ENCODE measurements at places on chromosomes 7 and 10.
A peak's percentile ranks its signal among the peaks of the same experiment; 100 is the strongest.

- no peak for DNase-seq
Measured at GRCh38 chr7:137687556-137688265, 159.1 kb downstream of the DGKI start.

- DNase-seq: no peak
Measured at GRCh38 chr7:116024826-116025809, 5.4 kb downstream of the TFEC start.

- no peak for DNase-seq
Measured at GRCh38 chr7:142864980-142865747, 10.3 kb downstream of the EPHB6 start.

DNA sequence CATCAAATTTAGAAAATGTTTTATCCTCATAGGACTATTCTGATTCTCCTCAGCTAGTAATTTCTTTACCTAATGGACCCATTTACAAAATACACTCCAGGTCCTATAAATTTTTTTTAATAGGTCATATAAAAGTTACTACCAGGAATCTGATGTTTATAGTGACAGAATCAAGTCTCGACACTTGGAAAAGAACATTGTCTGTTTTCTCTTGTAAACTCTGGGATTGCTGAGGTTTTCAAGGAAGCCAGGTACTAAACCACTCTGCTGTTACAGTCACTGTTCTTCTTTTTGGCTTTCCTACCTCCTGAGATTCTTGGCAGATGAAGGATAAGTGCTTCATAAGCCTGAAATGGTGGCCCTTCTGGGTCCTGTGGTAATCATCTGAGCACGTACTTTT is 493.1 kb downstream of the AUTS2 start:
- no peak for DNase-seq

GRCh38 chr10:15815242-15815885 is 44.9 kb downstream of the MINDY3 start:
- DNase-seq: peak; percentile 14

GRCh38 chr10:29714096-29714874 is 79.5 kb upstream of the SVIL start:
- DNase-seq: no peak

DNA sequence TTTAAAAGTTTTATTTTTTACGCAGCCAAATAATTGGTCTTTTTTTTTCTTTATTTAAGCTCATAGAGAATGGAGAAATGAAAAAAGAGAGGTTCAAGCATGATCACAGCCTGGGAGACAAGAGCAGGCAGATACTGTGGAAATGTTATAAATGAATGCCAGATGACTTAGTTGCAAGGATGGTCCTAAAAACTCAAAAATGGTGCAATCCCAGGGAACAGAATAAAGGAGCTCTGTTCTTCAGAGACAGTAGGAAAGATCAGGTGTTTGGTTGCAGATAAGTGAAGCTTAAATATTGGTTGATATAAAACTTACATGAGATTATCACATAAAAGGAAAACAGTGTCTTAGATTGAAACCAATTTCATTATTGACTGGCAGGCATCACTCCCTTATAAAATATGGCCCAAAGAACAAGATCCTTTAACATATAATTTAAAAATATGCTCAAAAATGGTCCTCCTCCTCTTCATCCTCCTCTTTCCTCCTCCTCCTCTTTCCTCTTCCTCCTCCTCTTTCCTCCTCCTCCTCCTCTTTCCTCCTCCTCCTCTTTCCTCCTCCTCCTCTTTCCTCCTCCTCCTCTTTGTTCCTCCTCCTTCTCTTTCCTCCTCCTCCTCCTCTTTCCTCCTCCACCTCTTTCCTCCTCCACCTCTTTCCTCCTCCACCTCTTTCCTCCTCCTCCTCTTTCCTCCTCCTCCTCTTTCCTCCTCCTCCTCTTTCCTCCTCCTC is 18.6 kb downstream of the GNAT3 start:
- no peak for DNase-seq

GRCh38 chr10:47415520-47416304 is 31.6 kb upstream of the ZNF488 start:
- no peak for DNase-seq

GRCh38 chr10:111707076-111707475 is 476.5 kb downstream of the GPAM start:
- no peak for DNase-seq

GRCh38 chr10:115095758-115096157 is 2.6 kb downstream of the ATRNL1 start:
- DNase-seq: no peak

GRCh38 chr10:90162271-90162853 is 461.0 kb downstream of the KIF20B start:
- DNase-seq: no peak

- no peak for DNase-seq
Measured at GRCh38 chr10:62819141-62819920, 3.2 kb upstream of the EGR2 start.

DNA sequence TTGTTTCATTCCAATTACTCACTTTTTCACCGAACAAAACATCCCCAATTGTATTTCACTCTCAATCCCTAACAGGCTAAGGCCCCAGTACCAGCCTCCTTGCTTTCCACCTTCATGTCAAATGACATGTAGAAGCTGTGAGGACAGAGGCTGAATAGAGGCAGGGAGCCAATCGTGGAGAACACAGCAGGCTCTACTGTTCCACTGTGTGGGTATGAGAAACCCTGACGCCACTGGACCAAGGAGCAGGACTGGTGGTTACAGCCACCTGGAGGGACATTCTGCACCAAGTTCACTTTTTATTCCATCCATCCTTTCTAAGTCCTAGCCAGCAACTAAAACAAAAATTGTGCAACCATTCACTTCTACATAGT is 502.8 kb downstream of the SORCS1 start:
- DNase-seq: no peak

Measured in small intestine (tissue), 16 donors.